ENCODE measurements at places on chromosomes 13 and 19.

DNA sequence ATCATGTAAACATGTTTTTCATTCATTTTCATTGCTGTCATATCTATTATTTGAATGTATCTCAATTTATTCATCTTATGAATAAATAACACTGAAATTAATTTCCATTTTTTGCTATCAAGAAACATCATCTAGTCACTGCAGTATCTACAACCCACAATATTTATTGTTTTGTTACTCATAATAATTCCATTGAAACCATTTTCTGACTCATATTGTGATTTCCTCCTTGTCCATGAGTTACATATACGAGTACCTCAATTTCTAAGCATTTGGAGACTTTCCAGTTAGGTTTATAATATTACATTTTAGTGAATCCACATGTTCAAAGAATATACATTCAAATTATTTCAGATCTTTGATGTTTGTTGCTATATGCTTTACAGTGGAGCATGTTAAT lies 1524.0 kb downstream of the SLITRK1 start:
- DNase-seq: no peak

DNA sequence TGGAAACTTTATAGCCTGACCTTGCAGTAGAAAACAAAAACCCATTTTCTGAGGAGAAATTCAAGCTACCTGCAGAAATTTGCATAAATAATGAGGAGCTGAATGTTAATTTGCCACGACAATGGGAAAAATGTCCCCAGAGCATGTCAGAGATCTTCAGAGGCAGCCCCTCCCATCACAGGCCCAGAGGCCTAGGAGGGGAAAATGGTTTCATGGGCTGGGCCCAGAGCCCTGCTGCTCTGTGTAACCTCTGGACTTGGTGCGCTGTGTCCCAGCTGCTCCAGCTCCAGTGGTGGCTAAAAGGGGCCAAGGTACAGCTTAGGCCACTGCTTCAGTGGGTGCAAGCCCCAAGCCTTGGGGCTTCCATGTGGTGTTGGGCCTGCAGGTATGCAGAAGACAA lies 257.9 kb downstream of the NHLRC3 start:
- no peak for DNase-seq

- no peak for DNase-seq
These were observed 301.6 kb downstream of the TEX29 start for GRCh38 chr13:111622051-111622531.

- no peak for DNase-seq
These were observed 99.8 kb upstream of the GJB6 start for GRCh38 chr13:20331949-20332348.

GRCh38 chr13:79427883-79428282 lies 21.8 kb upstream of the RBM26 start:
- no peak for DNase-seq

DNA sequence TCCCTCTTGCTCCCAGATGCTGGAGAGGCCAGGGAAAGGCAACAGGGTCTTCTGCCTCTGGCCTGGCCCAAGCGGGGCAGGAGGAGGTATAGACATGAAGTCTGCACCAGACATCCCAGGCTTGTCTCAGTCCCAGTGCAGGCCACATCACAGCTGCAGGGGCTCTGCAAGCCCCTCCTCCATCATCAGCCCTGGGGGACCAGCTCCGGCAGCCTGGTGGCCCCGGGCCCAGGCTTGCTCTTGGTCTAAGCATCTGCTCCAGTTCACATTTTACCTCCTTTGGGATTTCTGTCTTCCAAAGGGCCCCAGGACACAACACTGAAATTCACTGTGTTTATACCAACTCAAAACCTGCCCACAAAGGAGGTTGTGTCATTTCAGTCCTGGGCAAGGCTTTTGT lies 359.4 kb downstream of the ZNF536 start:
- no peak for DNase-seq

- no peak for DNase-seq
These were observed 95.6 kb downstream of the TSHZ3 start for GRCh38 chr19:31253526-31254179.

GRCh38 chr19:48881741-48882657 lies 9.8 kb downstream of the PPP1R15A start:
- peak; percentile 41 for DNase-seq

DNA sequence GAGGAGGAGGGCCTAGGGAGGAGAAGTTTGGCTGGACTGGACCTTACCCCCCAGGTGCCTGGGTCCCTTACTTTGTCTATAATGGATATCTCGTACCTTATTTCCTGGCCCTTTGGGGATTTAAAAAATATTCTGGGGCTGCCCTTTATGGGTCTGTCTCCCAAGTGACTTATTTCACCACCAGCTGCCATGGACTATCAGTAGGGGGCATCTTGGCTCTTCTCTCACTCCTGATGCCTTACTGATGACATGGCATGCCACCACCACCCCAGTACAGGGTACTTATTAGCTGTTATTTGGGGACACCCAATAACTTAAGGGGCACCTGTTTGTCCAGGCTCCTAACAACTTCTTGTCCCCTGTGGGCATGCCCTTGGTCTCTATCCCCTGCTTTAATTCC lies 38.0 kb downstream of the NFIX start:
- DNase-seq: no peak

GRCh38 chr13:33629605-33630360 lies 188.2 kb upstream of the RFC3 start:
- DNase-seq: no peak

GRCh38 chr19:13430790-13431582 lies 75.3 kb downstream of the CACNA1A start:
- DNase-seq: peak; percentile 36

DNA sequence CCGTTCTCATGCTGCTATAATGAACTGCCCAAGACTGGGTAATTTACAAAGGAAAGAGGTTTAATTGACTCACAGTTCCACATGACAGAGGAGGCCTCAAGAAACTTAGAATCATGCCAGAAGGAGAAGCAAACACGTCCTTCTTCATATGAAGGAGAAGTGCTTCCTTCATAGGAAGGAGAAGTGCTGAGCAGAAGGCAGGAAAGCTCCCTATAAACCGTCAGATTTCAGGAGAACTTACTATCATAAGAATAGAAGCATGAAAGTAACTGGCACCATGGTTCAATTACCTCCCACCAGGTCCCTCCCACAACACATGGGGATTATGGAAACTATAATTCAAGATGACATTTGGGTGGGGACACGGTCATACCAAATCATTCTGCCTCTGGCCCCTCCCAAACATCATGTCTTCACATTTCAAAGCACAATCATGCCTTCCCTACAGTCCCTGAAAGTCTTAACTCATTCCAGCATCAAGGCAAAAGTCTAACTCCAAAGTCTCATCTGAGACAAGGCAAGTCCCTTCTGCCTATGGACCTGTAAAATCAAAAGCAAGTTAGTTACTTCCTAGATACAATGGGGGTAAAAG lies 10.6 kb downstream of the ACOD1 start:
- no peak for DNase-seq

GRCh38 chr13:43558939-43559338 lies 227.8 kb downstream of the ENOX1 start:
- no peak for DNase-seq

GRCh38 chr13:110447058-110447511 lies 114.4 kb downstream of the RAB20 start:
- DNase-seq: no peak

- peak; percentile 52 for DNase-seq
These were observed at the start of gene FSD1 for GRCh38 chr19:4304538-4305256. Gene FSD1 (plus strand): TSS chr19:4304598. CDS start chr19:4304747, 149 bp downstream.
